ENCODE measurements at places on chromosomes 7 and 10.

DNA sequence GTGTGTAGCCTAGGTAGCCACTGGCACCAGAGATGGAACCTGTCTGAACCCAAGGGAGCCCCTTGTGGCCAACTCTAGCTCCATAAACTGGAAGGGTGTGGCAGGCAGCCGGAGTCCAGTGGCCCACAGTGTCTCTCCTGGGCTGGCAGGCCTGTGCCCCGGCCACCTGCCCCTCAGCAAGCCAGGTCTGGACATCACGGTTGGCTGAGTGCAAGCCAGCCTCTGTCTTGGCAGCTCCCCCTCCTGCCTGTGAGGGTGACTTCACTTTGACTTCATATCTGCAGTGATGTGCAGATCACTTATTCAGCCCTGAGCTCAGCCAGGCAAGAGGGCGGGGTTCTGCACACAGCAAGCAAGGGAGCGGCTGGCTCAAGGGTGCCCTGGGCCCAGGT is 1.3 kb upstream of the RET start:
- no peak for DNase-seq

DNA sequence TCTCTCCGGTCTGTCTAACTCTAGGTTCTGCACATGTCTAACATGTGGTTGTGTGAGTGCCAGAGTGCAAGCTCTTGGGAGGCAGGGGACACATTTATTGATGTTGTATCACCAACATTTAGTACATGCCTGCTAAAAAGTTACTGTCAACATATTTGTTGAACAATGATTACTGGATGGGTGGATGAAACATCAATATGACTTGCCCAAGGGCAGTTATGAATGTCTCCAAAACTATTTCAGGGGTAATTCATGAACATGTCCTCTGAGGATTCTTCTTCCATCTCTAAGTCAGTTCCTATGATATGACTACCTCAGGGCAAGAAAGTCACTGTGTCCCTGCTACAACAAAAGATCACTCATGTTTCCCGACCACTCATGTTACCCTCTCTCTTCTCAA is 91.3 kb upstream of the STEAP1B start:
- DNase-seq: no peak

GRCh38 chr10:43188702-43189101 is 50.5 kb downstream of the CSGALNACT2 start:
- no peak for DNase-seq

GRCh38 chr10:11441151-11441535 is 170.3 kb downstream of the USP6NL start:
- no peak for DNase-seq

GRCh38 chr7:2970861-2971260 is 72.8 kb downstream of the CARD11 start:
- DNase-seq: no peak

GRCh38 chr10:75297021-75297599 is 61.4 kb upstream of the COMTD1 start:
- DNase-seq: no peak

DNA sequence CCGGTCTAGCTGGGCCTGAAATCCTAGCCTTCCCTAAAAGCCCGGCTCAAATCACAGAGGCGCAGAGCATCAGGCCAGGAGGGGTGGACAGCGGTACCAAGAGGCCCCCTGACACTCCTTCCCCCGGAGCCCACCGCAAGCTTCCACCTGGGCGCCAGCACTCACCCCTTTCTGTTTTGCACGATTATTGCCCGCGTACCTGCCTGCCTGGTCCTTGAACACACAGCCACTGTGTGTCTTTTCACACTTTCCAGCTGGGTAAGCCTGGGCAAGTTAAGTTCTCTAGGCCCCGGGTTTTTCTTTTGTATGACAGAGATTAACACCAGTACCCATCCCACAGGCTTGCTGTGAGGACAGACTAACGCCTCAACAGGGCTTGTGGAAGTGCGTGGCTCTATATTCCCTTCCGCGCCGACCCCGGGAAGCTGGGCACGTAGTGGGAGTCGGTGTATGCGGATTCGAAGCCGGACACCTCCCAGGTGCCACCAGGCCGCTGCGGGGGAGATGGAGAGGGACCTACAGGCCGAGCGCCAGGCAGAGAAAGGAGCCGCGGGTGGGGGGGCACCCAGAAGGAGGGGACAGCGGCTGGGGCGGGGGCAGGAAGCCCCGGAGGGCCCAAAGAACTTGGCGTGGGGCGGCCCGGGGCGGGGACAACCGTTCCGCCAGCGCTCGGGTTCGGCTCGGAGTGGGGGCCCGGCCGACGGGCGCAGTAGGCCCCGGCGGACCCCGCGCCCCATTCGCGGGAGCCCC is 792 bp downstream of the ZNF746 start:
- peak; percentile 32 for DNase-seq

DNA sequence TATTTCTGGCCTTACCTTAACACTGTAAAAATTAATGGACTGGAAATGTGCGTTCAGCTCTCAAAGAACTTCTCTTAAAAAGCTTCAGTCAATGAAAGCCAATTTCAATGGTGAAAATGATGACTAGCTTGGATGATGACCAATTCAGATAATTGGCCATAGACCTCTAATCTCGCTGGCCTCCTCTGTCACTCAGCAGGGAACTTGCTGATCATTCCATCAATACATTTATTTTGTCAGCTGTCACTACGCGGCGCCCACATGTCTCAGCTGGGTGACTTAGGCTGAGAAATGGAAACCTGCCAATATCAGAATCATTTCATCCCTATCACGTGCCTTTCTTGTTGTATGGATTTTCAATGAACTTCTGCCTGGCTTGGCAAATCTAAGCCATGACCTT is 673.0 kb upstream of the AUTS2 start:
- DNase-seq: no peak

DNA sequence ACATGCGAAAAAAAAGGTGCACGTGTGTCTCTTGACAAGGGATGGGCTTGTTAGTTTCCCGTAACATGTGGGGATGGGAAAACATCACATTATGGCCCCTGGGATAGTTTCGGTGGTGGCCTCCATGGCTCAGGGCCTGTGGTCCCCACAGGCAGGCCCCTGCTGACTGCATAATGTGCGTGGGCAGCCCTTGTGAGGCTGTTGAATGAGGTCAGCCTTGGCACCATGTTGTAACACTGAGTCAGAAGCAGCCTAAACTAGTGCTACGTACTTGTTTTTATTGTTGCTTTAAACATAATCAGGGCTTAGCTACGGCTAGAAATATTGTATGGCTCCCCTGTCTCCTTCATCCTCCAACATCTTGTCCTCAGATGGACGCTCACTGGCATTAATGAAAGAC is 80.6 kb downstream of the BEND7 start:
- DNase-seq: no peak

DNA sequence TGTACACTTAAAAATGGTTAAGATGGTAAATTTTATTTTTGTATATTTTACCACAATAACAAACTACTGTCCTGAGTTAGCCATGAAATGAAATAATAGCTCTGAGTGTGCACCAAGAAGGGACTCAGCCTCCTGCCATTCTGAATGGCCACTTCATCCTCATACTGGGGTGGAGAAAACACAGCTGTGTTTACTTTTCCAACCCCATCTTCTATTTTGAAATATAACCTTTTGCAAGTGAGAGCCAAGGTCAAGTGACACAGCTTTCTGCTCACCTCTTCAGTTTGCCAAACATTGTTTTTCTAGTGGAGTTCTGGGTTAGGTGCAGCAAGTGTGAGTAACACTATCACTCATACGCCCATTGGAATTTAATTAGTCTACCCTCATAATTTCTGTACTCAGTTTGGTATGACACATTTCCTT is 107.4 kb upstream of the GLCCI1 start:
- DNase-seq: no peak

- DNase-seq: no peak
Observed at GRCh38 chr10:112136486-112137153, 46.9 kb downstream of the GPAM start.
